Stimulated activated CD4-positive, alpha-beta T cell treated with anti-CD3 and anti-CD28 coated beads, TNF-alpha, amount 100 ng/mL, for 1 hour (primary cell): ENCODE measurements at places on chromosomes 3 and 15.

DNA sequence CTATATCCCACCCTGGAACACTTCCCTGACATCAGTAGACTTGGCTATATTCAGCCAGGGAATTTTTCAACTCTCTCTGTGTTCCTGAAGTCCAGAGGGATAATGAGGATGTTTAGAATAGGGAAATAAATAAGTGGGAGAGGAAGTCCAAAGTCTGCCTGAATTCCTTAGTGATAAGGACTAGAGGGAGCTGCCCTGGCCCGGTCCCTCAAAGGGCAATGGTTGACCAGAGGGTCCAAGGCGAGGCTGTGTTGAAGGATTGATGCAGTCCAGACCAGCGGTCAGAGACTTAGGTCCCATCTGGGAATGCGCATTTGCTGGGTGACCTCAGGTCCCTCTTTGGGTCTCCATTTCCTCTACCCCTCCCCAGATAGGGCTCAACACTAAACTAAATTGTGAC, 7.9 kb downstream of the VIPR1 start:
- no peak for DNase-seq

DNA sequence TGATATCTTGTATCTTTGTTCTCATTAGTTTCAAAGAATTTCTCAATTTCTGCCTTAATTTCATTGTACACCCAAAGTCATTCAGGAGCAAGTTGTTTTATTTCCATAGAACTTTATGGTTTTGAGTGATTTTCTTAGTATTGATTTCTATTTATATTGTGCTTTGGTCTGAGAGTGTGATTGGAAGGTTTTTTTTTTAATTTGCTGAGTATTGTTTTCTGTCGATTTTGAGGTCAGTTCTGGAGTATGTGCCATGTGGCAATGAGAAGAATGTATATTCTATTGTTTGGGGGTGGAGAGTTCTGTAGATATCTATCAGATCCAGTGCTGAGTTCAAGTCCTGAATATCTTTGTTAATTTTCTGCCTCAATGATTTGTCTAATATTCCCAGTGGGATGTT, 138.4 kb downstream of the MOBP start:
- DNase-seq, result no peak

DNA sequence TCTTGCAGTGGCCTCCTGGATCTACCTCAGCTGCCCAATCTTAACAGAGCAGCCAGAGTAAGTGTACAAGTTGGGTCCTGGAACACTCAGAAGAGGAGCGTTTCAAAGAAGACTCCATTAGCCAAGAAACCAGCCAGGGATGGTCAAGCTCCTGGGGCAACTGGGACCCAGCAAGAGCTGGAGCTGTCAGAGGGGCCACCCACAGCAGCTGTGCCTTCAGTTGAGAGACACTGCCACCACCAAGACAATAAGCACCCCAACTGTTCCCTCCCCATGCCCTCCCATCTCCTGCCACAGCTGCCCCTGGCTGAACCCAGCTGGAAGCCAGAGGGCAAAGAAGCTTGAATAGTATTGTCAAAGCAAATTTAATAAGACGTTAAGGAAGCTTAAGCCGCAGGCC, 110.6 kb upstream of the TLE3 start:
- DNase-seq, result no peak

DNA sequence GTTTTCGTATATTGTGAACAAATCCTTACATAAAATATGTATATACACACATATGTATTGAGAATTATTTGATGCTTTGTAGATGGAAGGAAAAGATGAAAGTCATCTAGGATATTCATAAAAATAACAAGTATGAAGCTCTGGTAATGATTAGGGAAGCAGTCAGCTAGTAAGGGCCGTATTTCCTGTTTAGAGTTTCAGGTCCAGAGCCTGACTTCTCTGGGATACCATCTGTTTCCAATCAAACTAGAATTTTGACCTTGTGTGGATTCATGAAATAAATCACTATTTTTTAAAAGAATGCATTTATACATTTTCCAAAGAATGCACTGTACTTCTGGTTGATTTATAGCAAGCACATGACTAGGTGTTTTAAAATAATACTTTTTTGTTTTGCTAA, 156.1 kb upstream of the CGNL1 start:
- DNase-seq, result no peak

- no peak for DNase-seq
These were observed 20.7 kb upstream of the NR2E3 start for GRCh38 chr15:71789616-71790015.

- DNase-seq, result no peak
These were observed 197.8 kb downstream of the TNIK start for GRCh38 chr3:171262431-171262830.

GRCh38 chr15:38876211-38876610, 311.6 kb upstream of the RASGRP1 start:
- no peak for DNase-seq

GRCh38 chr3:47003056-47003410, 23.6 kb downstream of the NBEAL2 start:
- DNase-seq, result no peak

GRCh38 chr3:121649645-121650044, 11.1 kb downstream of the HCLS1 start:
- DNase-seq, result no peak

- DNase-seq, result no peak
These were observed 121.5 kb upstream of the LRRFIP2 start for GRCh38 chr3:37295925-37296324.

- DNase-seq, result no peak
These were observed 981.3 kb upstream of the ALCAM start for GRCh38 chr3:104385421-104385820.

- DNase-seq, result no peak
These were observed 25.2 kb downstream of the PLXNB1 start for GRCh38 chr3:48404440-48405342.

DNA sequence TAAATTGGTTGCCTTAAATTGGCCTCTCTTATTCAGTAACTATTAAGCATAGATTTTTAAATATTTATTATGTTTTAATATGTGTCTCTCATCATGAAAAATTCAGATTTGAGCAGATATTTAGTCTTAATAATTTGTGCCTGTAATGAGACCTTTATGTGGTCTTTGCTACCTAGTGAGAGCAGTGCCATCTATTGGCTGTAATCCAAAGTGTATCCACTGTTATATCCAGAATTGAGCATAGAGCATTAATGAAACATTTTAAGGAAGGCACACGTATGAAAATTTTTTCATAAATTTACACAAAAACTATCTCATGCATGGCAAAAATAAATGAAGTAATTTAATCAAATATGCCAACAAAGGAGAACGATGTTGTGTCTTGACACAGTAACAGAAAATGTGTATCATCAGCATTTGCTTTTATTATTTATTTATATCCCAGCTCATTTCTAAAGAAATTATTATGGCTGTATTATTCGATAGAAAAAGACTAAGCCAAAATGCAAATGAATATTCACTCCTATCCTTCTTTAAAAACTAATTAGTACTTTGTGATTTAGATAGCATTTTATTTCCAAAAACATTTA, 203.5 kb downstream of the RSRC1 start:
- no peak for DNase-seq

- no peak for DNase-seq
These were observed 99.6 kb upstream of the RBMS3 start for GRCh38 chr3:29181149-29181780.

DNA sequence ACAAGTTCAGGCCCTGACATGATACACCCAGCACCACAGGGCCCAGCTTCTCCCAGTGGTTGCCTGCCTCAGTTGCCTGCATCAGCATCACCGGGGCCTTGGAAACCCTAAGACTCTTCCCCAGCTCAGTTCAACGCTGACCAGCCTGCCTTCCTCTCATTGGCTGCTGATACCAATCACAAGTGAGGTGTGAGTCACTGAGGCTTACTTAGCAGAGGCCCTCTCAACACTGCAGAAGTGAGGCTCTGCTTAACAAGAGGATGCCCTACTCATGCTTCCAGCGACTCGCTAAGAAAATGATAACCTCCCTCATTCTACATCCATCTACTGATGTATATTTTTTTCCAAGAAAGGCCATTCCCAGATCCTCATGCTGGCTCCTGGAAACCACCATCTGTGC, 151.9 kb downstream of the ADAMTS17 start:
- DNase-seq, result no peak

- DNase-seq, result no peak
These were observed 206.9 kb upstream of the TRIM42 start for GRCh38 chr3:140470962-140471361.

DNA sequence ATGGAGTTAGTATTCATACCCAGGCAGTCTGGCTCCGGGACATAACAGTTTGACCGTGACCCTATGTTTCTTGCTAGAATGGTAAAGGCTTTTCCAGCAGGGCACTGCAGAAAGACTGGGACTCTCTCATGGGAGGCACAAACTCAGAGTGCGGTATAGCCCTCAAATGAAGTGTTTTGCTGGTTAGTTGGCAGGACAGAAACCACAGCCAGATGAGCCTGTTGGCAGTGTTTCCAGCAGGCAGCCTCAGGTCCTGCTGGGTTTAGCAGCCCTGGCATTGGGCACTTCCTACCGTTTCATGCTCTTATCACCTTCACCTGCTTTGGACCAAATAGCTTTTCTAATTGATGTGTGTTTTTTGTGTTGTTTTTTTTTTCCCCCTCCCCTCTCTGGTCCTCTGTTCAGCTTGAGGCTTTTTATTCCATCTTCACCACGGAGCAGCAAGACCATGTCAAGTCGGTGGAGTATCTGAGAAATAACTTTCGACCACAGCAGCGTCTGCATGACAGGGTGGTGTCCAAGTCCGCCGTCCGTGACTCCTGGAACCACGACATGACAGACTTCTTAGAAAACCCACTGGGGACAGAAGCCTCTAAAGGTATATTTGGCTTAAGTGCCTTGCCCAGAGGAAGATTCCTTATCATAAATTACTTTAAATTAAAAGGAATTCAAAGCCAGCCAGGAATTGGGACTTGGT, 205.6 kb downstream of the FEZF2 start:
- no peak for DNase-seq

GRCh38 chr15:92346063-92346462, 47.6 kb upstream of the ST8SIA2 start:
- DNase-seq, result no peak
